ENCODE measurements at places on chromosomes 1 and 21.
A peak's percentile ranks its signal among the peaks of the same experiment; 100 is the strongest.

DNA sequence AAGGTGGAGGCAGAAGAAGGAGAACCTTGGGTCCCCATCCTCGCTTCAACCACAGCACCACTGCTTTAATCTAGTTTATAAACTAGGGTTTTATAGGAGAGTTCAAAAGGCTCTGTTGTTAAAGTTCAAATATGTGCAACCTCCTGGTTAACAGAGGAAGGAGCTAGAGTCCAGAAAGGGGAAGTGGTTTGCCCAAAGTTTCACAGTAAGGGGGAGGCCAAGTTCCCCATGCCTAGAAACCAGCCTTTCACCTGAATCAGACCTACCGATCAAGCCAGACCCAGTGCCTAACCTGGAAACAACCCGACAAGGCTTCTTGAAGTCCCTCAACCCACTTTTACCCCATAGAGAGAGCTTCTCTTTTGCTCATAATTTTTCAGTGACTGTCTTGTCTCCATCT, 106.5 kb downstream of the PLPP3 start:
- no peak for DNase-seq

DNA sequence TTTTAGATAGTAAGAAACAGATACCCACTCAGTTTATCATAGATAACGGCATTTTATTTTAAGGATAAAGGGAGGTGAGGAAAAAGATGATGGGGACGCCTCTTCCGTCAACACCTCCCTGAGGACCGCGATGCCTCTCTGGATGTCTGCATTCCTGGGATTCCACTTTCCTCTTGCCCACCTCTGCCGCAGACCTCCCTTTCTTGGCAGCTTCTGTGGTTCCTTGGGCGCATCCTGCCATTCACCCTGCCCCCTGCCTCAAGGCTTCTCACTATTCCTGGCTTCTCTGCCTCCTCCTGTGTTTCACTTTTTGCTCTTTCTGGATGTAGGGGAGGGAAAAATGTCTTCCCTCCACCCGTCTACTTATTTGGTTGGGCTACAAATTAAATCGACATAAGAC, 19.9 kb downstream of the HUNK start:
- no peak for DNase-seq

GRCh38 chr1:175863299-175864050, 120.1 kb upstream of the TNR start:
- no peak for DNase-seq

DNA sequence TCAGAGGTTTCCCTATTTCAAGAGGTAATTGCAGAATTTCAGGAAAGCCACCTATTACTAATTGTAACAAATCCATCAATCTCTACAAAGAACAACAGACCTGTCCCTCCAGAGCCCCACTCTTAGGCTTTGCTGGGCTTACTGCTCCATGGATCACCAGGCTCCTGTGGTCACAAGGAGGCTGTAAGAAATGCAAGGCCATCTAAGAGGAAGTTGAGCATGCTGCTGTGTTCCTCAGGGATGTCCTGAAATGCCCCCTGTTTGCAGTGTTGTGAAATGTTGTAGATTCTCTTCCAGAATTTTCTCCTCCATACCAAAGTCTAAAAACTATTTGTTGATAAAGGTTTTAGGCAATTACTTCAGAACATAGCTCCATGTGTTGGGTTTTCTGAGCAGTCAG, 24.4 kb upstream of the DUSP23 start:
- no peak for DNase-seq

DNA sequence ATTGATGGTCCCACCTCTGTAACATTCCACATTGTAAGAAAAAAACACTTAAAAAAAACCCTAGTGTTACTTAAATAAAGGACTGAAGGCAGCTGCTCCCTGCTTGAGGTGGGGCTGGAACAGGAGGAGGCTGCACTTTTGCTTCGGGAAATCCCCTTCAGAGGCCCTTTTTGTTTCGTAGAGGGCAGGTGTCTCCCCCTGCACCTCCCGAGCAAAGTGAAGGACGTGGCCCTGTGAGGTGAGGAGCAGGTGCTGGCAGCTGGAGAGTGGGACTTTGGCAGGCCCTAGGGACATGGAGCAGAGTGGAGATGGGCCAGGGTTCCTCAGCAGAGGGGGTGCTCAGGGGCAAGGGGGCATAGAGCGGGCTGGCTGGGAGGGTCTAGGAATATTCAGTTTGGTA, 33.4 kb upstream of the WNT4 start:
- DNase-seq = no peak

- DNase-seq = no peak
These were observed 289.6 kb downstream of the PTPRU start for GRCh38 chr1:29525941-29526340.

GRCh38 chr21:39564200-39564599, 48.5 kb upstream of the B3GALT5 start:
- no peak for DNase-seq

DNA sequence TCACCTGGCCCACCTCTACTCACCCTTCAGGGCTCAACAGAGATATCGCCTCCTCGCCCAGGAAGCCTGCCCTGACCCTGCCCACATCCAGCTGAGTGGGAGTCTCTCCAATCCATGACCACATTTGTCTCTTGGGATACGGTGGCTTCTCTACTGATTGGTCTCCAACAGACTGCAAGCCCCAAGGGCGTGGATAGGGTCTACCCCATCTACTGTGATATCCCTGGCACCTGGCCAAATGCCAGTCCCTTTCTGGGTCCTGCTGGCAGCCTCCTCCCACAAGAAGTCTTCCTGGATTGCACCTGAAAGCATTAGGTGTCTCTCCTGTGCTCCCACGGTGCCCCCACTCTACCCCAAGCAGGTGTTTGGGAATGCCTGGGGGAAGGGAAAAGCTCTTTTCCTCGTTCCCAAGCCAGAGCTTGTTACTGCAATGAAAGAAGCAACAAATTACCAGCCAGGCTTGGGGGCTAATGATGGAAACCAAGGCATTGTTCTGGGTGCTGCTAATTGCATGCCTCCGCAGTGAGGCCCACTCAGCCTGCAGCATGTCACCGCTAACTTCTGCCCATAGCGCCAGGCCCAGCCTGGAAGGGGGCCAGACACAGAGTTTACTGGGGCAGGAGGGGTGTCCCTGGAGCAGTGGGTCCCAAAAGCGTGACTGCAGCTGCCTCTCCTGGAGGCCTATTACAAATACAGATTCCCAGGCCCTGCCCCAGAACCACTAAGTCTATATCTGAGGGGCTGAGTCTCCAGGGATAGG, 90.7 kb upstream of the IFFO2 start:
- no peak for DNase-seq

DNA sequence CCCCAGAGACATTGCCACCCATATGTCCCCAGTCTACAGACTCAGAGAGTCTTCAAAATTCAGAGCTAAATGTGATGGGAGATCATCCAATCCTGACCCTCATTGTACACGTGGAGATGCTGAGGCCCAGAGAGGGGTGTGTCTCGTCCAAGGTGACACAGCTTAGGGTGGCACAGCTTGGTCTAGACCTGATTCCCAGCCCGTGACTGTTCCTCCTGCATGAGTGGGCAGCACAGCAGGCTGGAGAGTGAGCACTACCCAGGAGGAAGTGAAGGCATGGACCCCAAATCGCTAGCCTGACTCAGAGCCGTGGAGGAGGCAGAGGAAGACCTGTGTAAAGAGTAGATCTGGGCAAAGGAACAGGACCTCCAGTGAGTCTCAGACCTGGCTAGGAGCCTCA, 16.4 kb downstream of the S100A7 start:
- DNase-seq = no peak

DNA sequence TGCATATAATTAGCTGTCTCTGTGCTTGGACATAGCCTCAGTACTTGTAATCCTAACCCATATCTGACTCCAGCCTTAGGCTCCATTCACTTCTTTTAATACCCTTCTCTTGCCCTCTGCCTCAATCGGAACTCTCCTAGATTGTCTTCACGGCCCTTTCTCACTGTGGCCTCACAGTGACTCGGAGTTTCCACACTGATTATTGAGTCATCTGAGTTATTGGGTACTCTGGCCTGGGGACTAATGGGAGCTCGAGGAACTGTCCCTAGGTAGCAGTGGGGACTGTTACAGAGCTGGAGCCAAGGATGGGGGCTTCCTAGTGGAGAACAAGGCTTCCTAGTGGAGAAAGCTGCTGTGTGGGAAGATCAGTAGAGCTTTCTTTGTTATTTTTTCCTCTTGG, 17.0 kb downstream of the TRAF5 start:
- no peak for DNase-seq

DNA sequence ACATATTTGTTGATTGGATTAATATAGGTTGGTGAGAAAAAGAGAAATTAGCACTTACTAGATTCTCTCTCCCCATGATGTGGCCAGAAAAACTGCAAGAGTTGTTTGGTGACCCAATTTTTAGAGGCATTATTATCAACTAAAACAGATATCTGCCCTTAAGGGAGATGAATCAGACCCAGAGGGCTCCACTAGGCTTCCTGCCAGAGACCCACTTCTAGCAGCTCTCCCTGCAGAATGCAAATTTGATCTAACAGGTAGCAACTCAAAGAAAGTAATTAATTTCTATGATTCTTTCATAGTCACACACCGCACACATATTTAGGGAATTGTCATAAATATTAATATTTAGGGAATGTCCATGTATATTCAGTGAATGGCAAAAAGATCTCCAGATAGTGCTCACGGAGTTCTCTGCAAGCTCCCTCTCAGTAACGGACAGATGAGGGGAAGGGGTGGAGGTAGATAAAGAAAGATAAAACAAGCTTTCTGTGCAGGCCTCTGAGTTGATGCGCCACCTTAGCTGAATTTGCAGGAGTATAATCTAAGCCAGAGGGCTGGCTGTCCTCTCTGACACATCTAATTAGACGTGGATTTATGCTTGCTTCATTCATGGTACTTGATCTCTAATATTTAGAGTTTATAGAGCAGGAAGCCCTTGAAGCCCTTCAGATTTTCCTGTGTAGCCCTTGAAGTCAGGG, 84.1 kb upstream of the CCDC190 start:
- no peak for DNase-seq

GRCh38 chr1:100795646-100795985, 76.1 kb downstream of the VCAM1 start:
- no peak for DNase-seq

GRCh38 chr1:229892515-229893117, 174.4 kb upstream of the GALNT2 start:
- DNase-seq = no peak

DNA sequence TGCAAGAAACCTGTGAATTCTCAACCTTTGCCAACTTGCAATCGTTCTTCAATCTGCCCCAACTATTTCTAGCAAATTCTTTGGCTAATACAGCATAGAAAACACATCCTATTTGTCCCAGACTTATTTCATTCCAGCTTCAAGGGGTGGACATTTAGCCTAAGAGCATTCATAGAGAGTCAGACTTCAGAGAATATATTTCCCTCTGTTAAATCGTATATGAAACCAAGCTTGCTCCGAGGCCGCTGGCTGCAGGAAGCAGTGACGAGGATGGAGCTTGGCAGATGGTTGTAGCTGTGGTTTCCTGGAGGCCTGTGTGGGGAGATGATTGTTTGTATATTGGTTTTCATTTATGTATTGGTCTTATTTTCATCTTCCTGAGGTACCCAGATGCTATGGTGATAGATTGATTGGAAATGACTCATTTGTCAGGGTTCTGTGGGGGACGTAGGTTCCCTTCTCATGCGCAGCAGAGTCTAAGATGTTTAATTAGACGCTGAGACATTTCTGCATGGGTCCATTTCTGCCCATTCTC, 26.1 kb downstream of the MAN1C1 start:
- DNase-seq = peak; percentile 43

DNA sequence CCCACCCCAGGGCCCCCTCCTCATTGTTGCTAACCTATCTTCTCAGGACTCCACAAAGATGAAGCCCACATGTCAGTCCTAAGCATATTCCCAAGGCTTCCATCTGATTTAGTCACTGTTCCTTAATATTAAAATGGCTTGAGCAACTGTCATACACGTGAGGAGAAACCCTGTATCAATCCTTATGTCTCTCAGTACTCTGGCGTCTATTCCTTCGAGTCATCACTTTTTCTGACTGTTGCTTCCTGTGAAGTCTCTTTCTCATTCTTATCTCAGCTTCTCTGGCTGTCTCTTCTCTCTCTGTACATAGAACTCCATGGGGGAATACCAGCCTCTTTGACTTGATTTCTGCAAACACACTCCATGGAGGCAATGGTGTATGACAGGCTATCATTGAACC, 98.4 kb downstream of the C4BPA start:
- DNase-seq = no peak

GRCh38 chr21:20760221-20760620, 238.0 kb upstream of the NCAM2 start:
- DNase-seq = no peak

- no peak for DNase-seq
These were observed 1.1 kb downstream of the VANGL2 start for GRCh38 chr1:160401487-160401805.

DNA sequence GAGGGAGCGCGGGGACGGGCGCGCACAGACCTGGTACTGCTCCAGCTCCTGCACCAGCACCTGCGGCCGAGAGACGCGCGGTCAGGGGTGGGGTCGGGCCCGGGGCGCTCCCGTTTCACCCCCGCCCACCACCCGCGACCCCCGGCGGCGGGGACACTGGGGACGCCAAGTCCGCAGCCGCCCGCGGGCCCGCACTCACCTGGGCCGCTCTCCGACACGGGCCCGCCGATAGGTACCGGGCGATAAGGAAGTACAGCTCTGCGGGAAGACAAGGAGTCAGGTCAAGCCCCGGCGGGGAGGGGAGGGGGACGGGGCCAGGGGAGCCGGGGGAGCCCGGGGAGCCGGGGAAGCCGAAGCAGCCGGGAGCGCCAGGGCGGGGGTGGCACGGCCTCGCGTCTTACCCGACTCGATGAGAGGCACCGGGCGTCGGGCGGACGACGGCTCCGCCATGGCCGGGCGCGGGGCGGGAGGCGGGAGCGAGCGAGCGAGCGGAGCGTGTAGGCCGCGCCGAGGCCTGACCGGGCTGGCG, 326 bp downstream of the BRWD1 start:
- no peak for DNase-seq

DNA sequence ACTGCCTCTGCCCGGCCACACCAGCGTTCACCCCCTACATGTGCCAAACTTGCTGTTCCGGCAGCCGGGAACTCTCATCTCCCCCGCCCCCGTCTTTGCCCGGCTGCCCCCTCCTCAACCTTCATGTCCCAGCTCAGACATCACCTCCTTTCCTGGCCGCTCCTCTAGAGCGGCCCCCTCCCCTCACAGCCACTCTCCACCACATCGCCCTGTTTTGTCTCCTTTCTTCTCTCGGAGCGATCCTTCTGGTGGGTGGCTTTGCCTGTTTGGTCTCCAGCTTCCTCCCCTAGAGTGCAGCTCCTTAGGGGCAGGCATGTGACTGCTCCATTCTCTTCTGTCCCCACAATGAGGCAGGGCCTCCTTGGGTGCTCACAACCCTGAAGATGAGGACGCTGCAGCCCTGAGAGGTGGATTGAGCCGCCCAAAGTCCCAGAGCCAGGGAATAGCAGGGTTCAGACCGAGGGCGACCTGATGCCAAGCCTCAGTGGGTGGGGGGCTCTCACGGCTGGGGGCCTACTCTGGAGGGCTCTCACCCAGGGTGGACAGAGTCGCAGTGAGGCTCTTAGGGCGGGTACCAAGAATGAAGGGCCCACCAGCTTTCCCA, 44.9 kb upstream of the ECE1 start:
- DNase-seq = no peak

GRCh38 chr1:99992760-99993467, 23.1 kb downstream of the SLC35A3 start:
- no peak for DNase-seq

All from stimulated activated CD8-positive, alpha-beta memory T cell treated with anti-CD3 and anti-CD28 coated beads, Interleukin-2, amount 100 ng/mL, for 1 hour (primary cell).